Lung microvascular endothelial cell (primary cell): ENCODE measurements at places on chromosomes 1 and 21. TPM values are rescaled to one million over a fixed set of nuclear protein-coding genes. Genes with fewer than 3 reads are reported as not detected.

ZNF648 gene
- not detected in 2 replicates for total RNA-seq

GBP3 gene
- total RNA-seq = 12.3 and 14.8 TPM in 2 replicates

ALPL gene
- 0.22 TPM in 1 of 2 replicates, not detected in the other for total RNA-seq

CELA2B gene
- total RNA-seq = not detected in 2 replicates

DPT gene
- total RNA-seq = not detected in 2 replicates

AZIN2 gene
- 0.60 and 0.65 TPM in 2 replicates for total RNA-seq

PLA2G2C gene
- not detected in 2 replicates for total RNA-seq

GRCh38 chr1:204465546-204466415 is 28.8 kb downstream of the PIK3C2B start:
- DNase-seq = no peak

DNA sequence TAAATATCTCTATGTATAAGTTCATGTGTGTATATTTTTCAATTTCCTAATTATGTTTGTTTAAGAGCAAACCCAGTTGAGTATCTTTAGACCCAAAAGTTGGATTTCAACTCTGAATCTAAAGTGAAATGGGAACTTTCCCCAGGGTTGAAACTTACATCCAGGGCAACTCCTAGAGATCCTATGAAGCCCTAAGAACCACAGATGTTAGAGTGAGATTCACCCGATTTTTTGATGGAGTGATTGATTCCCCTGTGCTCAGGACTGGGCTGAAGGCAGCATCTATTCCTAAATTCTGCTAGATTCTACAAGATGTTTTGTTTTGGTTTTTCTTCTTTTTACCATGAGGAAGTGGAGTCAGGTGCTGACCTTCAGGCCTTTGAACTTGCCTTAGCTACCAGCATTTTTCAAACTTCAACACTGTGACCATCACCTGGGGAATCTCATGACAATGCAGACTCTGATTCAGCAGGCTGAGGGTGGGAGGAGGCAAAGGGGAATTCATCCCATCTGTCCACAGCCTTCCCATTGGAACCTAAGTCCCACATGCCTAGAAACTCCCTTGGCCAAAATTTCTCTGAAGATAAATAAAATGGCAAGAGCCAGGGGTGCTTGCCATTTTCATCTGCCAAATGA is 145.5 kb downstream of the ETS2 start:
- no peak for DNase-seq

DNA sequence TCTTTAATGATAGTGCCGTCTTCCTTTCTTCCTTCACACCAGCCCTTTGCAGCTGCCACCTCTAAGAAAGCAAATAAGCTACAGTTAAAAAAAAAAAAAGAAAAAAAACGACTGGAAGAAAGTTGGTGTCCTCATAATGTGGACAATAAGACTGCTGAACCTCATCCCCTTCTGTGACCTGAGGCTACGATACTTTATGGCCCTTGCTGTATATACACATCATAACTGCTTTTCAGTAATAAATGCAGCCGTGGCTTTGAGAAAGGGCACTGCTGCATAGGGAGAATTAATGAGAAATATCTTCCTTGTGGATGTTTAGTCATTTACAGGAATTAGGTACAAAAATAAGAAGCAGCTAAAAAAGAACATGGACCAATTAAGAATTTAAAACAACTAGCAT is 333.8 kb upstream of the ADGRL2 start:
- no peak for DNase-seq

GRCh38 chr1:171221665-171222591 is 26.4 kb upstream of the FMO1 start:
- no peak for DNase-seq

DNA sequence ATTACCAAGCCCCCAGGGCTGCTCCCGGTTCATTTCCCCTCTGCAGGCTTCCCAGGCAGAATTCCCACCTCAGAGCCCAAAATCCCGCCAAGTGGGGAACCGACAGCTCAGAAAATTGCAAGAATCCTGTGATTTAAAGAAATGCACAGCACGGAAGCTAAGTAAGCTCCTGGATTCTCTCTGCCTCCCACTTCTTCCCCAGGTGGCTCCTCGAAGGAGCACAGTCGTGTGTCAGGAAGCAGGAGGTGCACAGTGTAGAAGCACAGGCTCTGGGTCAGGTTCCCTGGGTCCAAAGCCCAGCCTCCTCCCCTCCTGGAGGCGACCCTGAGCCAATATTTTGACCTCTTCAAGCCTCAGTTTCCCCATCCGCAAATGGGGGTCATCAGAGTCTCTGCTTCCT is 74.7 kb downstream of the FBXO2 start:
- DNase-seq = no peak

GRCh38 chr1:15684042-15684461 is at the start of gene PLEKHM2:
TSS of gene PLEKHM2 (plus strand) at chr1:15684320. CDS start at chr1:15684559, 239 bp downstream.
- DNase-seq = peak; percentile 53

GRCh38 chr1:56780128-56780750 is 39.0 kb downstream of the FYB2 start:
- no peak for DNase-seq

GRCh38 chr1:238674316-238674715 is 712.1 kb upstream of the CHRM3 start:
- no peak for DNase-seq

GRCh38 chr21:30623362-30623761 is 2.9 kb downstream of the KRTAP20-4 start:
- no peak for DNase-seq

DNA sequence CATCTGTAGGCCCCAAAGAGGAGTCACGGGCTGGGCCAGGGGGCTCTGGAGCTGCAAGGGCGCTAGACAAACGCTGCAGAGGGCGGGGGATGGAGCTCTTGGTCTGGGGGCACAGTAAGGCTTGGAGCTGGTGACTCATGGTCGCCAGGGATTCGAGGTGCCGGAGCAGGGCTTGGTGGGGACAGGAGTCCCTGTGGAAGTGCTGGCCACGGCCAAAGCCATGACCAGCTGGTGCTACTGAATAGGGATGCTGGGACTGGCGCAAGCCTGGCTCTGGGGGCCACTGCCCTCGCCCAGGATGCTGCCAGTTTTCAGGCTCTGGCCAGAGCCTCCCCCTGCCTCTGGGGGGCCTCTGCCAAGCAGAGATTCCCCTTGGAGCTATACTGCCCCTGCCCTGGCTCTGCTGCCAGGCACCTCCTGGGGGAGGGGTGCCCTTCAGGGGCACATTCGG is 25.2 kb downstream of the SPOCD1 start:
- DNase-seq = no peak

GRCh38 chr1:11558276-11558675 is 79.3 kb downstream of the DISP3 start:
- DNase-seq = no peak

DNA sequence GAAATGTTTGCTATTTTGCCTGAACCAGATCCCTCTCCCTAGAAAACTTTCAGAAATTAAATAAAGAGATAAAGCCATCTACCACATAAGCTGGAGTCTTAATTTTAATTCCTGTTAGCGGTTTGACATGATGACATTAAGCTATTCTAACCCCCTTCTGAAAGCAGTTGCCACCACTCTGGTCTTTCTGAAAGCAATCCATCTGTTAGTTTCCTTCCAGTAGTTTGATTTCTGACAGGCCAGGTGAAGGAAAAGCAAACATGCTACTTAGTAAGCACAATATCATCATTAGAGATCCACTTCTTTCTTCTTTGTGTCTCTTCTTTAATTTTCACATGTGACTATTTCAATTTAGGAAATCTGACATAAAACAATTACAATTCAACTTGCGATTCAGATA is 39.9 kb downstream of the RGL1 start:
- DNase-seq = no peak

- DNase-seq = peak; percentile 40
These were observed 65.6 kb upstream of the EDEM3 start for GRCh38 chr1:184820218-184820750.

DNA sequence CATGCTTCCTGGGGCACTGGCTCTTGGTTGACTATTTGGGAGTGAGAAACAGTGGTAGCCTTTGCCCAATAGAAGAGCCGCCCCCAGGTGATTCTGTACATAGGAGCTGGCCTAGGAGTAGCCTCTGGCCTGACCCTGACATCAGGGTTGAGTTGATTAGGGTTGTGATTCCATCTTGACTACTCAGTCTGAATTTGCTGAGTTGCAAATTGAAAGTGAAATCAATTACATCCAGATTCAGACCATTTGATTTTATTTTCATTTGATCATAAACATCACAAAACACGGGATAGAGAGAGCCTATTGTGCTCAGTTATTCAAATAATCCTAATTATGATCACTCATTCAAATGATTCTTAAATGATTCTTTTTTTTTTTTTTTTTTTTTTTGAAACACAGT is 253.2 kb downstream of the KIF26B start:
- DNase-seq = no peak

DNA sequence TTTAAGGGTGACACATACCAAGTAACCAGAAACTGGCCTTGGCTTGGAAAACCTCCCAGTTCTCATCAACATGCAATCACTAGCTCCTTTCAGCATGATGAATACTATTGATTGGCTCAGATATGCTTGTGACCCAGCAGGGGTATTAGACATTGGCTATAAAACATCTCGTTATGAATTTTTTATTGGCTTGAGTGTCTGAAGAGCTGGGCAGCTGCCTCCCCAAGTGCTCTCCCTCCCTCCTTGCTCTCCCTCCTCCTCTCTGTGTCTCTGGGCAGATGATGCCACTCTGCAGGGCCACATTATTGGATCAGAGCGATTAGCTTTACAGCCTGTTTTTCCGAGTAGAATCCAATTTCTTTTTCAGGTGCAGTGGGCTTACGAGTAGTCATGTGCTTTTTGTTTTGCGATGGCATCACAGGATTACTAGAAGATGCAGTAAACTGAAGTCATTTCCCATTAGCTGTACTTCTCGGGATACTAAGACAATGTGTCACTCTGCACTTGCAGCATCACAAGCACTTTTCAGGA is 79.3 kb upstream of the ATF3 start:
- no peak for DNase-seq

- DNase-seq = peak; percentile 45
These were observed 506 bp downstream of the SSX2IP start for GRCh38 chr1:84689514-84690396.
